Mesenchymal stem cell (in vitro differentiated cells and primary cell): ENCODE measurements at places on chromosomes 2 and 18.

DNA sequence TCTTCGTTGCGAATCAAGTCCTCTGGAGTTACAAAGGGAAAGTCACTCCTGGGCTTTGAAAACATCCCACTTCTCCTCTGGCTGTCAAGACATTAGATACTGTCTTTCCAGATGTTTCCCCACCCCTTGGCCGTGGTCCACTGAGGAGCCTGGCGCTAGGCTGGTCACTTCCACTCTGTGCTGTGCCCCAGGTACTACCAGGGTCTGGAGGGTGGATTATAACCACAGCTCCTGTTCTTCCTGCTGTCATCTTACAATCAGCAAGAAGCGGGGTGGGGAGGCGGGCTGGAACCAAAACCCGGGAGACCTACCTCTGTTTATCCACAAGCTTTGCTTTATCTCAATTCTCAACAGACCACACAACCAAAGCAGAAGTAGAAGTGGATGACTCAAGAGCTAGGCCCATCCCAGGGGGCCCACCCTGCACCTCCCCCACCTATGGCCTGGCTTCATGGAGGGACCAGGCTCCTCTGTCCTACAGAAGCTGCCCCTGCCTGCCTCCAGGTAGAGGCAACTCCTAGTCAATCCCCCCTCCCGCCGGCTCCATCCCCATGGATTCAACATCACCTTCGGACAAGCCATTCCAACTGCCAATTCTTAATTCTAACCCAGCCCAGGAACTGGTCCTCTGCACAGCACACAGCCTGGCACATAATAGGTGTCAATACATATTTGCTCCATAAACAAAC lies 17.8 kb downstream of the SMAD7 start:
- H3K27me3 ChIP-seq = no peaks in the 10 kb centered on the region
- peaks cover 60% of the 10 kb centered on the region for H3K4me1 ChIP-seq

DNA sequence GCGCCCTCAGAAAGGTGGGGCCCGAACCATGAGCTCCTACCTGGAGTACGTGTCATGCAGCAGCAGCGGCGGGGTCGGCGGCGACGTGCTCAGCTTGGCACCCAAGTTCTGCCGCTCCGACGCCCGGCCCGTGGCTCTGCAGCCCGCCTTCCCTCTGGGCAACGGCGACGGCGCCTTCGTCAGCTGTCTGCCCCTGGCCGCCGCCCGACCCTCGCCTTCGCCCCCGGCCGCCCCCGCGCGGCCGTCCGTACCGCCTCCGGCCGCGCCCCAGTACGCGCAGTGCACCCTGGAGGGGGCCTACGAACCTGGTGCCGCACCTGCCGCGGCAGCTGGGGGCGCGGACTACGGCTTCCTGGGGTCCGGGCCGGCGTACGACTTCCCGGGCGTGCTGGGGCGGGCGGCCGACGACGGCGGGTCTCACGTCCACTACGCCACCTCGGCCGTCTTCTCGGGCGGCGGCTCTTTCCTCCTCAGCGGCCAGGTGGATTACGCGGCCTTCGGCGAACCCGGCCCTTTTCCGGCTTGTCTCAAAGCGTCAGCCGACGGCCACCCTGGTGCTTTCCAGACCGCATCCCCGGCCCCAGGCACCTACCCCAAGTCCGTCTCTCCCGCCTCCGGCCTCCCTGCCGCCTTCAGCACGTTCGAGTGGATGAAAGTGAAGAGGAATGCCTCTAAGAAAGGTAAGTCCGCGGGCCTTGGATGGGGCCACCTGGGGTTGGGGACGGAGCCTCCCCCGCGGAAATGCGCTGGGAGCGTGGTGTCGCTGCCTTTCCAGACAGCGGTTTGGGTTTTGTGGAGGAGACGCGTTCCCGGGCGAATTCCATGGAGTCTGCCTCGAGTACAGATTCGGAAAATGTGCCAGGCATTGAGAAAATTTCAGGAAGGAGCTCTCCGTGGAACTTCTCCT lies 559 bp downstream of the HOXD1 start:
- DNase-seq = no peak
- no peak overlapping the region for H3K27ac ChIP-seq
- H3K27me3 ChIP-seq = peaks cover 66% of the 10 kb centered on the region
- no peaks in the 10 kb centered on the region for H3K36me3 ChIP-seq
- H3K4me1 ChIP-seq = peaks cover 16% of the 10 kb centered on the region
- peak overlapping the region; percentile 57 for H3K4me3 ChIP-seq

DNA sequence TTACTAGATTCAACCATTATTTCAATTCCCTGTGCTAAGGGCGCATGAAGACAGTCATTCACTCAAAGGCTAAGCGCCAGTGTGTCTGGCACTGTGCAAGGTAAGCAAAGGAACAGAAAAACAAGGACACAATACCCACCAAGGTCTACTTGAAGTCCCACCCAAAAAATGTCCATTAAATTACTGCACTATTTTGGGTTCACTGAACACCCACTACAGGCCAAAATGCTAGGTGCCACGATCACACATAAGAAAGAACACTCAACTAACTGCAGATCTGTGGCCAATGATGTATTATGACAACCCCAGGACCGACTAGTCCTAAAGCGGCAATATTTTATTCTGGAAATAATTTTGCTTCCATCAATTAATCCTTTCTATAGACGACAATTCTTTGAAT lies 1.8 kb downstream of the TMEM131 start:
- H3K4me1 ChIP-seq = peaks cover 8% of the 10 kb centered on the region
- no peaks in the 10 kb centered on the region for H3K27me3 ChIP-seq
- DNase-seq = no peak
- no peak overlapping the region for H3K4me3 ChIP-seq

DNA sequence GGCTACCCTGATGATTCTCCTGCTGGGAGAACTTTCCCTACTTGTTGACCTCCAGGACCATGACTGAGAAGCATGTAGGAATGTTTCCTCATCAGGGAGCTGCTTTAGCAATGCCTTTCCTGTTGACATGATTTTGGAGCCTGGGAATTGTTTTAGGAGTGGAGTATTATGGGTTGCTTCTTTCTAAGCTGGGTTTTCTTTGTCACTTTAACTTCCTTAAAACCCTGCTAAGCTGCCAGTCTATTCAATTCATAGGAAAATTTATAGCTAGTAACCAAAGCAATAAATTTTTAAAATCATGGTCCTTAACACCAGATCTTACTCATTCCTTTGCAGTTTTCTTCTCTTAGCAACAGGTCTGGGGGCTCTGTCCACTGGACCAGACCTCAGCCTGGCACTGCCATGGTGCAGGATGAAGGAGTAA lies 125.6 kb upstream of the TACR1 start:
- H3K36me3 ChIP-seq = no peaks in the 10 kb centered on the region
- H3K4me3 ChIP-seq = no peak overlapping the region
- no peaks in the 10 kb centered on the region for H3K4me1 ChIP-seq
- H3K27ac ChIP-seq = no peak overlapping the region
- H3K27me3 ChIP-seq = no peaks in the 10 kb centered on the region

GRCh38 chr2:38806015-38806732 lies 28.2 kb downstream of the GEMIN6 start:
- H3K36me3 ChIP-seq = peaks cover 19% of the 10 kb centered on the region
- H3K27me3 ChIP-seq = no peaks in the 10 kb centered on the region
- H3K27ac ChIP-seq = no peak overlapping the region
- no peak for DNase-seq
- no peak overlapping the region for H3K4me3 ChIP-seq
- no peaks in the 10 kb centered on the region for H3K4me1 ChIP-seq

- H3K4me3 ChIP-seq = no peak overlapping the region
- DNase-seq = peak; percentile 47
- H3K27ac ChIP-seq = no peak overlapping the region
- H3K27me3 ChIP-seq = no peaks in the 10 kb centered on the region
- H3K4me1 ChIP-seq = peaks cover 5% of the 10 kb centered on the region
- peaks cover 11% of the 10 kb centered on the region for H3K36me3 ChIP-seq
Measured at GRCh38 chr2:218224186-218224585, 7.2 kb downstream of the ARPC2 start.

- no peak for DNase-seq
- no peaks in the 10 kb centered on the region for H3K36me3 ChIP-seq
- no peak overlapping the region for H3K4me3 ChIP-seq
- no peaks in the 10 kb centered on the region for H3K27me3 ChIP-seq
- H3K4me1 ChIP-seq = no peaks in the 10 kb centered on the region
Measured at GRCh38 chr2:104923665-104924064, 69.8 kb downstream of the POU3F3 start.

GRCh38 chr18:33781429-33781828 lies 203.4 kb downstream of the ASXL3 start:
- no peaks in the 10 kb centered on the region for H3K4me1 ChIP-seq
- no peak overlapping the region for H3K4me3 ChIP-seq
- no peaks in the 10 kb centered on the region for H3K27me3 ChIP-seq
- no peaks in the 10 kb centered on the region for H3K36me3 ChIP-seq

GRCh38 chr2:12419803-12420202 lies 296.9 kb upstream of the TRIB2 start:
- no peaks in the 10 kb centered on the region for H3K27me3 ChIP-seq
- no peaks in the 10 kb centered on the region for H3K4me1 ChIP-seq
- no peak overlapping the region for H3K27ac ChIP-seq
- no peak overlapping the region for H3K4me3 ChIP-seq

- H3K27me3 ChIP-seq = peaks cover 16% of the 10 kb centered on the region
- H3K36me3 ChIP-seq = no peaks in the 10 kb centered on the region
- no peak overlapping the region for H3K27ac ChIP-seq
- DNase-seq = no peak
- H3K4me1 ChIP-seq = peaks cover 13% of the 10 kb centered on the region
Measured at GRCh38 chr2:19810148-19810547, 91.6 kb downstream of the TTC32 start.

GRCh38 chr18:31044926-31045325 lies 2.4 kb upstream of the DSC3 start:
- no peak for DNase-seq
- no peaks in the 10 kb centered on the region for H3K4me1 ChIP-seq
- peaks cover 5% of the 10 kb centered on the region for H3K36me3 ChIP-seq
- H3K4me3 ChIP-seq = no peak overlapping the region

DNA sequence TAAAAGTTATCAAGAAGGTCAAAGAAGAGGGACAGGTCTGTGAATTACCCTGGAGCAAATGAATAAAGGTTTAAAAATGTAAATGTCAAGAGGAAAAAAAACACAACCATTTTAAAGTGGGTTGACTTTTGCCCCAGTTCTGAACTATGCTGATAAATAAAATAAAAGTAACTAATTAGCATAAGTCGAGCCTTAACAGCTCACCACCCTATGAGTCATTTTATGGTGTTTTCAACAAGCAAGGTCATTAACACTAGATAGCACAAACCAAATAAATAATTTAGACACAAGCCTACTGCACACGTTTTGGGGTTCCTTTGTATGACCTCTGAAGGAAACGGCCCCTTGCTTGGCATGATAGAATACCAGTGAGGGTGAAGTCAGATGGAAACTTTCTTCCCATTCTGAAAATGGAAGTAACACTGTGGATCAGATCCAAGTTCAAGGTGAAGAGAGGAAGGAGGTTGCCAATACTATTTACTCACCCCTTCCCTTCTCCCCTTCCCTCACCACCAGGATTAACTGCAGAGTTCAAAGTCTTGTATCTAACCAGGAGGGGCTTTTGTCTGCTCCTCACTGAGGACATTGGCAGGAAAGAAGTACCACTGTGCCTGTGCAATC lies 380.0 kb upstream of the ACVR2A start:
- peaks cover 1% of the 10 kb centered on the region for H3K4me1 ChIP-seq
- H3K27ac ChIP-seq = no peak overlapping the region
- DNase-seq = peak; percentile 7
- no peaks in the 10 kb centered on the region for H3K36me3 ChIP-seq

GRCh38 chr2:68319398-68320117 lies at the start of gene CNRIP1:
TSS of gene CNRIP1 (minus strand) at chr2:68319949. CDS start at chr2:68319400, 549 bp downstream.
- peak; percentile 82 for DNase-seq
- H3K27ac ChIP-seq = peak within 1 kb of the TSS; percentile 50
- peak within 1 kb of the TSS; percentile 94 for H3K4me3 ChIP-seq
- peaks cover 24% of the 10 kb centered on the region for H3K36me3 ChIP-seq
- H3K27me3 ChIP-seq = no peaks in the 10 kb centered on the region
- peaks cover 13% of the 10 kb centered on the region for H3K4me1 ChIP-seq

DNA sequence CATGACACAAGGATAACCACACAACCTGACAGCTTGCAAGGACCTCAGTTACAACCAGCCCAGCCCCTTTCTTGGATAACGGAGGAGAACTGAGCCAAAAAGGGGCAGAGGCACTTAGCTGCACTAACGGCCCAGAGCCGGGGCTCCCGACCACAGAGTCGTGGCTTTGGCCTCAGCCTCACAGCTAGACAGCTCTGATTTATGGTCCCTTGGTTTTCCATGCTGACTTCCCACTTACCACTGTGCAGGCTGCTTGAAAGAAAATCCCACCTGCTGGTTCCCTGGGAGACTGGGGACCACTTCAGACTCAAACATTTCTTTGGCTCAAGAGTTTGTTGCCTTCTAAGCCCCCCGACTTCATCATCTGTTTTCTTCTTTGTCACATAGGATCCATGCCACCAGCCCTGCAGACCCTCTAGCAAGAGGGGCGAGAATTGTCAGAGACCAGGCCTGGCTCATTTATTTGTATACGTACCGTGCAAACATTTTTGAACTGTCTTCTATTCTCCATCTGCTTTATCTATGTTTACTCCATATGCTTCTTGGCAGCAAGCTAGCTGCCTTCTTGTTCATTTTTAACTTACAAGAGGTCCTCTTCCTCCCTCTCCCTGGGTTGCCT lies 352.6 kb upstream of the MYT1L start:
- peaks cover 8% of the 10 kb centered on the region for H3K27me3 ChIP-seq
- no peak overlapping the region for H3K4me3 ChIP-seq
- DNase-seq = no peak
- H3K36me3 ChIP-seq = no peaks in the 10 kb centered on the region
- H3K4me1 ChIP-seq = no peaks in the 10 kb centered on the region

DNA sequence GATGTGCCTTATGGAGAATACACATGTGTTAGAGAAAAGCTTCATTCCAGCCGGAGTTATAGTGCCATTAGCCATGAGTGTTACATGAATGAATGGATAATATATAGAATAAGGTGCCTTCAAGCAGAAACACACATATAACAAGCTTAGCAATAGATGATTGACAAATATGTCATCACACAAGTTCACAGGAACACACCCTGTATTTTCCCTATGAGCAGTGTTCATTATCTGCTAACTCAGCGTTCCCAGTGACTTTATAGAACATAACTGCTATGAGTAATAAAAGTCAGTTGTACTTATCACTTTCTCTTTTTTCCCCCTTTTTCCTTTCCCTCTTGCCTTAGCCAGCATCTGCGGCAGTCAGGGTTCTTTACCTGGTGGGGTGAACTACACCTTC lies 65.1 kb downstream of the TIMM21 start:
- no peaks in the 10 kb centered on the region for H3K36me3 ChIP-seq
- H3K27me3 ChIP-seq = peaks cover 3% of the 10 kb centered on the region
- H3K4me1 ChIP-seq = no peaks in the 10 kb centered on the region
- no peak overlapping the region for H3K27ac ChIP-seq
- no peak for DNase-seq

DNA sequence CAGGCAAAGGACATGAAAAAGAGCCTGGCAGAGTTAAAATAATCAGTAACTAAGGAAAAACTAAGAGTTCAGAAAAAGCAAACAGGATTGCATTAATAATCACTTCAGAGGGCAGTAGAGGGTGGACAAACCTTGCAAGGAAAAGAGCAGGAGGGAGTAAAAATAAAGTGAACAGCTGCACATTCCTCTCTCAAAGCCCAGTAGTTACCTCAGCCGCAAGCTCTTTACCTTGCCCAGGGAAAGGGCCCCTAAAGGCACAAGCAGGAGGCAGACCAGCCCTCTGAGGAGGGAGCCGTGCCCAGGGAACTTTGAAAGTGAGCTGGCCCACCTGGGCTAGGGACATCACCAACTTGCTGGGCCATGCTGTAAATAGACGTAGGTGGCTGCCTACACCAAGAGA lies 196.9 kb downstream of the C1D start:
- DNase-seq = no peak
- H3K27ac ChIP-seq = peak overlapping the region; percentile 92
- peaks cover 5% of the 10 kb centered on the region for H3K4me1 ChIP-seq
- H3K27me3 ChIP-seq = no peaks in the 10 kb centered on the region
- H3K4me3 ChIP-seq = no peak overlapping the region
- H3K36me3 ChIP-seq = no peaks in the 10 kb centered on the region
